ENCODE measurements at places on chromosomes 4 and X. TPM values are rescaled to one million over a fixed set of nuclear protein-coding genes. Genes with fewer than 3 reads are reported as not detected.

DNA sequence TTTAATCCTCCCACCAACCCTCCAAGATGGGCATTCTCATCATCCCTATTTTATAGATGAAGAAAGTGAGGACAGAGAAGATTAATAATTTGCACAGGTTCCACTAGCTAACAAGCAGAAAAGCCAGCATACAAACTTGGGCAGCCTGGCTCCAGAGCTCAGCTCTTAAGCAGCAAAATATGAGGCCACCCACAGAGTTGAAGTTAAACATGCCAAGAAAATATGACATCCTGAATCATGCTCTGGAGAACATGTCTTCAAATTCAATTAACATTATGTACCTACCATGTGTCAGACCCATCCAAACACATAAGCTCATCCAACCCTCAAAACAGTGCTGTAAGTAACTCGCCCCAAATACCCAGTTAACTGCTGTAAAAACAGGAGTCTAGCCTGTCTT is 33.9 kb downstream of the USP46 start:
- H3K4me1 ChIP-seq = peaks cover 5% of the 10 kb centered on the region
- H3K36me3 ChIP-seq = peaks cover 37% of the 10 kb centered on the region
- H3K27me3 ChIP-seq = no peaks in the 10 kb centered on the region
- no peak overlapping the region for H3K4me3 ChIP-seq
- no peak overlapping the region for H3K27ac ChIP-seq

DNA sequence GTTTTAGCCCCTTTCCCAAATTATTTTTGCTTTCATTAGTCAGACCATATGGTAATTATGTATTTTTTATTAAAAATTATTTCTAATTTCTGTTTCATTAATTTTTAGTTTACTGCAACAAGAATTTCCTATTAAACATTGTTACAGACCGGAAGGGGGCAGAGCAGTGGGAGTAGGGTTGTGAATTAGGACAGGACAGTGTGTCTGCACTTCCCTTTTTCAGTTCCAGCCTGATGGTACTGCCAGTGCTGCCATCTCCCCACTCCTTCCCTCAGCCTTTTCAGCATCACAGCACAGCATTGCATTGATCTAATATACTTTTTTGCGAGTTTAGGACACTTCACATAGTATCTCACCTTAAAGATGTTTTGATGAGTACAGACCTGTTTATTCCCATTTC is 76.5 kb downstream of the STIM2 start:
- DNase-seq = no peak
- no peak overlapping the region for H3K4me3 ChIP-seq
- H3K27me3 ChIP-seq = no peaks in the 10 kb centered on the region
- H3K36me3 ChIP-seq = peaks cover 4% of the 10 kb centered on the region

DNA sequence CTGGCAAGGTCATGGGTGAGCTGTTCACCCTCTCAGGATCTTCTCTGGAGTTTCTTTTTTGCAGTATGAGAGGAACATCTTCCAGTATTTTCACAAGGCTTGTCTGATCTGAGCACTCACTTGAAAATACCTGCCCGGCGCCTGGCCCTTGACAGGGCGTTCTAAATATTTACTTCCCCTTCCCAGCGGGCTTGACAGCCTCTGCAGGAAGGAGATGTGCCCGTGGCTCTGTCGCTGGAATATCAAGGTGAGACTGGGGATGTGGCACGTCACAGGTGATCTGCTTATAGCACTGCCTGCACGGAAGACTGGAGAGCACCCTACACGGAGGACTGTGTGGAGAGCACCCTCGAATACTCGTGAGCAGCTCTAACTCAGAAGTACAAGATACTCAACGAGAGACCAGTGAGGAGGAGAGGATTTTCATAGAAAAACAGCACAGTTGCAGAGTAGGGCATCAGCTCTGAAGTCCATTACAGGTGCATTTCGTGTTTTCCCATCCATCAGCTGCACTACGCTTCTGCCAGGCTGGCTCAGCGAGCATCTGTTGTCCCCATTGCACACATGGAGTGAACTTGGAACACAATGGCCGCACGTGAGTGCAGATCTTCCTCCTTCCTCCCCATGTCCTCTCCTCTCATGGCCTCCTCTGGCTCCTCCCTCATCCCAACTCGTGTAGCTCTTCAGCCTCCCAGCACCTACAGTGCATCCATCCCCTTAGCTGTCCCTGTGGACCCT is 32.1 kb downstream of the ZBTB49 start:
- no peak overlapping the region for H3K4me3 ChIP-seq
- H3K27ac ChIP-seq = no peak overlapping the region
- no peaks in the 10 kb centered on the region for H3K4me1 ChIP-seq
- H3K27me3 ChIP-seq = no peaks in the 10 kb centered on the region
- no peak for DNase-seq

- peak; percentile 12 for DNase-seq
- H3K27ac ChIP-seq = no peak overlapping the region
- H3K27me3 ChIP-seq = no peaks in the 10 kb centered on the region
- no peak overlapping the region for H3K4me3 ChIP-seq
These were observed 905.9 kb downstream of the CENPC start for GRCh38 chr4:66639361-66639760.

DNA sequence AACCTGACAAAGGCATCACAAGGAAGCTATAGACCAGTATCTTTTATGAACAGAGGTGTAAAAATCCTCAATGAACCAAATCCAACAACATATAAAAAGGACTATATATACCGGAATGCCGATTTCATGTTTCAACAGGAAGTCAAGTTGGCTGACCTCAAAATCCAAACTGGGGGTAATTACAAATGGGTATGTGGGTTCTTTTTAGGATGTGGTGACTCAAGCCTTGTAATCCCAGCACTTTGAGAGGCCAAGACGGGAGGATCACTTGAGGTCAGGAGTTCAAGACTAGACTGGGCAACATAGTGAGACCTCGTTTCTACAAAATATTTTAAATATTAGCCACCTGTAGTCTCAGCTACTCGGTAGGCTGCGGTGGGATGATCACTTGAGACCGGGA is 10.4 kb downstream of the PRSS48 start:
- H3K27ac ChIP-seq = no peak overlapping the region
- no peaks in the 10 kb centered on the region for H3K4me1 ChIP-seq
- no peaks in the 10 kb centered on the region for H3K36me3 ChIP-seq
- DNase-seq = no peak
- no peaks in the 10 kb centered on the region for H3K27me3 ChIP-seq
- no peak overlapping the region for H3K4me3 ChIP-seq

GRCh38 chr4:141501931-141502330 is 134.5 kb upstream of the IL15 start:
- H3K27ac ChIP-seq = no peak overlapping the region
- H3K4me3 ChIP-seq = no peak overlapping the region
- no peaks in the 10 kb centered on the region for H3K36me3 ChIP-seq

DNA sequence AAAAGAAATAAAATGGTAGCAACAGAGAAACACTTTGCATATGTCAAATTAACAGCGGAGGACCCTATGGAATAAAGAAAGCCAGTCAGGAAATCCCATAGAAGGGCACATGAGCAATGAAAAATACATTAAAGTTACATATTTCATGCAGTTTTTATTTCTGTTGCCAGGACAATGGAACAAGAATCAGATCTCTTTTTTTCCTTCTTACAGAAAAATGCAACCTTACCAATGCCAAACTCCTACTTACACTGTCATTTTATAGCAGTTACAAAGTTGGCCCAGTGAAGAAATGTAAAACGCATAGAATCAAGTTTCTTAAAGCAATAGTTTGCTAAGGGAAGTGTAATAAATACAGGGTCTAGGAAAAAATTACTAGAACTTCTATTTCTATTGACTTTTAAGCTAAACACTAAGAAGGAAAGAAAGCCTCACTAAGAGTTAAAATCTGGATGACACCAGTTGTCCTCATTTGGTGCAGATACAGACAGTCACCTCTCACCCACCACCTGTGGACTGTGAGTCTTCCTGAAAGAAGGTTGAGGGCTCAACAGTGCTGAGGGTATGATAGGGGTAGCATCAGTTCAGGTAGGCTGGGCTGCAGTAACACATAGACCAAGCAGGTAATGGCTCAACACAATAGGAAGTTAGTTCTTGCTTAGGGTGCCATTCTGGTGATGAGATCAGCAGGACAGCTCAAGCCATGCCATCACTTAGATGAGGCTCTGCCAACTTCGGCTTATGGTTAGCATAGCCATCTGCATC is 224.6 kb downstream of the ANAPC10 start:
- no peak for DNase-seq
- H3K4me1 ChIP-seq = no peaks in the 10 kb centered on the region
- no peaks in the 10 kb centered on the region for H3K27me3 ChIP-seq

DNA sequence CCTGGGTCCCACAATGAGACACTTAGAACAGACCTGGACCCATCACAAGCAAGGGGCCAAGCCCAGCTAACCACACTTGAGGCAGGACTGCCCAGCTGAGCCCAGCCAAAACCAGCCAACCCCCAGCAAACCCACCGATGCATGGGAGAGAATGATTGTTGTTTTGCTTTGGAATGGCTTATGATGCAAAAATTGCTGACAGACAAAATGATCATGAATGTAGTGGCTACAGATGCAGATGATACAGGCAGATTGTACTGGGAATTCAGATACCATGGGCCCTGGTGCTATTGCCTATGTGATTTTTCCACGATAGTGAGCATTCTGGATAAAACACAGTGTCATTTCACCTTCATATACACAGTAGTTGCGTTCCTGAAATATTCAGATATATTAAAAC is 9.0 kb upstream of the ZCCHC4 start:
- DNase-seq = no peak
- no peak overlapping the region for H3K4me3 ChIP-seq
- no peaks in the 10 kb centered on the region for H3K27me3 ChIP-seq
- H3K36me3 ChIP-seq = no peaks in the 10 kb centered on the region
- peaks cover 6% of the 10 kb centered on the region for H3K4me1 ChIP-seq

DNA sequence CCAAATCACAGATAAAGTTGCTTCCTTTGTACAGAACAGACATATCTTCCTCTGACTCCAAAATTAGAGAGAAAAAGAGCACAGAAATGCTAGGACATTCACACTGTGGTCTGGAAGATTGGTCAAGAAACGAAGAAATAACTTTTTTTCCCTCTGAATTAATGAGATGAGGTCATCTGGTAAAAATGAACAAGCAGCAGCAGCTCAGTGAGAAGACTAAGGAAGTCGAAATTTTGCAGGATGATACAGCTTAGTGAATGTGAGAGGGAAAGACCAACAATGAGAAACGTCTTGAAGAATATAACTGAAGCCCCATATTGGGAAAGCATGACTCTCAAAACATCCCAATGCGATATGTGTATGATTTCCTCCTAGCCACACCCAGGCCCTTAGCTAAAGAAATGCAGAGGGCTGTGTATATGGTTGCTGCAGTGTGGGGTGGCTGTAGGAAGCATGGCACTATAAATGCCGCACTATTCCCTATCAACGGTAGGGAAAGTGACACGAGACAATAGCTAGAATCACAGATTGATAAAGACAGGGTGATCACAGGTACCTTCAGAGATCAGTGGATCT is 208.6 kb downstream of the VEGFC start:
- no peak overlapping the region for H3K4me3 ChIP-seq
- no peak overlapping the region for H3K27ac ChIP-seq
- no peaks in the 10 kb centered on the region for H3K36me3 ChIP-seq

GRCh38 chrX:47172971-47173792 is 20.4 kb upstream of the UBA1 start:
- no peak overlapping the region for H3K27ac ChIP-seq
- no peaks in the 10 kb centered on the region for H3K4me1 ChIP-seq
- no peaks in the 10 kb centered on the region for H3K27me3 ChIP-seq
- no peaks in the 10 kb centered on the region for H3K36me3 ChIP-seq
- DNase-seq = no peak
- H3K4me3 ChIP-seq = no peak overlapping the region

DNA sequence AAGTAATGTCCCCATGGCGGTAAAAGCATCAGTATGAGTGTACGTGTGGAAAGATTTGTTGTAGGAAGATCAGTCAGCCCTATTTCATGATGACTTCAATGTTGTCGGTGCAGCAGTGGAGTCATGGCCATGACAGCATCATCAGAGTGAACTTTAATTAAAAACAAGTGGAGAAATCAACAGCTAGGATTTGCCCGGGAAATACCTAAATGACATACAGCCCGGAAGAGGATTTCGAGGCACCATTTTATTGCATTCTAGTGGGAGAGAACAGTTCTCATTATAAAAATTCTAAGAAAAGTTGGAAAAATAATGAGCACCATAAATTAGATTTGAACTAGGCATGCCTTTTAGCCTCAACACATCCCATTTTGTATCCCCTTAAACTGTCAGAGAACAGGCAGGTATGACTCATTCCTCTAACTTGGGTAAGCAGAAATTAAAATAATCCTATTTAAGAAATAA is 170.1 kb downstream of the SHROOM3 start:
- peaks cover 18% of the 10 kb centered on the region for H3K4me1 ChIP-seq
- H3K27me3 ChIP-seq = no peaks in the 10 kb centered on the region
- DNase-seq = no peak
- H3K36me3 ChIP-seq = no peaks in the 10 kb centered on the region

GRCh38 chr4:18440527-18441202 is 419.1 kb upstream of the LCORL start:
- H3K4me3 ChIP-seq = no peak overlapping the region
- DNase-seq = no peak
- no peak overlapping the region for H3K27ac ChIP-seq
- no peaks in the 10 kb centered on the region for H3K4me1 ChIP-seq

GRCh38 chrX:16207634-16208033 is 40.4 kb downstream of the MAGEB17 start:
- H3K4me1 ChIP-seq = no peaks in the 10 kb centered on the region
- no peak overlapping the region for H3K27ac ChIP-seq
- H3K36me3 ChIP-seq = no peaks in the 10 kb centered on the region
- no peak overlapping the region for H3K4me3 ChIP-seq
- DNase-seq = no peak

DNA sequence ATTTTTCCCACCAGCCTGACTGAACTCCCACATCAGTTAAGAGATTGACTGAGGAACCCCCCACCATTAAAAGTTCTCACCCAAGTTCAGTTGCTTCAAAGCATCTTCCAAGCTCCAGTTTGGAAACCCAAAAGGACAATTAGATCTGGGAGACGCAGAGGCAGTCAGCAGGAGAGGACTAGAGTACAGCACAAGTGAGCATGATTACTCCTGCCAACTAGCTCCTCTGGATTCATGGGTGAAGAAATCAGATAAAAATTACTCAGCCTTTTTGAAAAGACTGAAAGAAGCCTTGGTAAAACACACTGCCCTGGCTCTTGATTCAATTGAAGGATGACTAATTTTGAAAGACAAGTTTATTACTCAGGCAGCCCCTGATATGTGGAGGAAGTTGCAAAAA is 297.5 kb downstream of the ADAM29 start:
- no peaks in the 10 kb centered on the region for H3K36me3 ChIP-seq
- DNase-seq = no peak
- no peak overlapping the region for H3K4me3 ChIP-seq
- no peak overlapping the region for H3K27ac ChIP-seq

- no peaks in the 10 kb centered on the region for H3K4me1 ChIP-seq
- no peaks in the 10 kb centered on the region for H3K36me3 ChIP-seq
- H3K27ac ChIP-seq = no peak overlapping the region
- no peak overlapping the region for H3K4me3 ChIP-seq
- H3K27me3 ChIP-seq = peaks cover 20% of the 10 kb centered on the region
These were observed 32.3 kb upstream of the C4orf50 start for GRCh38 chr4:6050551-6050950.

The CCSER1 gene
- total RNA-seq = 6.6 TPM

The SULT1B1 gene
- total RNA-seq = 0.28 TPM

The LRIT3 gene
- total RNA-seq = 0.03 TPM

The NPY1R gene
- 0.02 TPM for total RNA-seq
